Fibroblast of gingiva (primary cell): ENCODE measurements at places on chromosomes 3 and 15.

DNA sequence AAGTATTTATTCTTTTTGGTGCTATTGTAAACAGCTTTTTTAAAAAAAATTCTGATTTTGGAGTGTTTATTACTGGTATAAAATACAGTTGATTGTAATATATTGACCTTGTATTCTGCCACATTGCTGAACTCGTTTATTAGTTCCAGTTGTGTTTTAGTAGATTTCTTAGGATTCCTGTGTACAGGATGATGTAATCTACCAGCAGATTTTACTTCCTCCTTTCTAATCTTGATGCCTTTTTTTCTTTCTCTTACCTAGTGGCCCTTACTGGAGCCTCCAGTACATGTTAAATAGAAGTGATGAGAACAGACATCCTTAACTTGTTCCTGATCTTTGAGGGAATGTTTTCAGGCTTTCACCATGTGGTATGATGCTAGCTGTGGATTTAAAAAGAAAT lies 70.4 kb upstream of the KY start:
- DNase-seq = no peak

DNA sequence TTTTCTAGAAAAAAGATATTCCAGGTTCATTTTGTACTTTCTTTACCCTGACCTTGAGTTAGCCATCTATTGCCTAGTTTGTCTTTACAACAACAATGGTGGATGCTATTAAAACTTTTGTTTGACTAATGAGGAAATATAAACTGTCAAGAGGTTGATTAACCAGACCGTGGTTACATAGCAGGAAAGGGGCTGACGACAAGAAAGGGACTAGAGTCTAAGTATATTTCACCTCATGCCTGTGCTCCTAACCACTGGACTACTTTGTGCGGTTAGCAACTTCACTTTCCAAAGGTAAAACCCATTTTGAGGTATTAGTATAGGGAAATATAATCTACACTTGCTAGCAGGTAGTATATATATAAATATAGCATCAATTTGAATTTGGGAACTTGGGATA lies 327.1 kb downstream of the SATB1 start:
- DNase-seq = no peak

GRCh38 chr15:57495554-57496165 lies 96.0 kb upstream of the MYZAP start:
- DNase-seq = no peak

- peak; percentile 93 for DNase-seq
These were observed 120.1 kb upstream of the PRICKLE2 start for GRCh38 chr3:64345371-64345770.

GRCh38 chr3:178291574-178292370 lies 244.5 kb upstream of the KCNMB2 start:
- DNase-seq = peak; percentile 41

- no peak for DNase-seq
These were observed 2.8 kb downstream of the VIPR1 start for GRCh38 chr3:42505128-42505848.

DNA sequence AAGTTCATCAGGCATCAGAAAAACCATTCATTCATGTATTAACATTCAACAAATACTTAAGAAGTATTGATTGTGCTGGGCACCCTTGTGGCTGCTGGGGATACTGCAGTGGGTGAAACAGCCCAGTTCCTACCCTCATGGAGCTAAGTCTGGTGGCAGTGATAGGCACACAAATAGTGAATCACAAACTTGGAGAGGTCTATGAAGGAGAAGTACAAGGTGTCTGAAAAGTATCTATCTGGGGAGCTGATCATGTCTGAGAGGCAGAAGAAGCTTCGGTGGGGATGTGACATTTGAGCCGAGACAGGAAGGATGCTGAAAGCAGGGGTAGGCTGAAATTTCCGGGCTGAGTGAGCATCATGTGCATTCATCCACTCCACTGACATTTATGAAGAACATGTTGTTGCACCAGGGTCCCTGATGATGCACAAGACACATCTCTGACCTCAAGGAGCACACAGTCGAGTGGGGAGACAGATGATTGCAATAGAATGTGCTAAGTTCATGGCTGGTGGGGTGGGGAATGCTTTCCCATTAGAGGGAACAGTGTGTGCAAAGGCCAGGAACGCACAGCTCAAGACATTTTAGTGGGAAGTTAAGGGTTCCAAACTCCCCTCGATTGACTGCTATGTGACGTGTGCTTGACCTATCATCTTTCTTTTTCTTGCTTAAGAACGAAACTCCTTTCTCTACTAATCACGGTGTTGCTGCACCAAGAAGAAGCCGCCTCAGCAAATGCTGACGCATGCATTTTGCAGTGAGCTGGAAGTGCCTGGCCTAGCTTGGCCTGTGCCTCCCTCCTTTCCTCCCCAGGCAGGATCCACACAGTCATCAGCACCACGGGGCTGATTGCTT lies 309.1 kb upstream of the ICE2 start:
- peak; percentile 9 for DNase-seq

DNA sequence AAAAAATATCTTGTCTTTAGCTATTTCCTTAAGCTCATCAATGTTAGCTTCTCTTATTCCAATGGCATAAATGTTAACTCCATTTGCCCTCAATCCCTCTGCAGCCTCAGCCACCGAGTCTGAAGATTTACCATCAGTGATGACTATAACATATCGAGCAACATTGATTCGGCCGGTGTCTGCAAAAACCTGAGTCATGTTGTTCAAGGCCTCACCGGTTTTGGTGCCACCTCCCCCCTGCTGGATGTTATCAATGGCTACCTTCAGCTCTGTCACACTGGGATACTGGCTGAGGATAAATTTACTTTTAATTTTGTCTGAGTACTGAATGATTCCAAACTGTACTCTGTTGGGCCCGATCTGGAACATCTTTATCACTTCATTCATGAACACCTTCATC lies 41.0 kb upstream of the CAPN7 start:
- no peak for DNase-seq

DNA sequence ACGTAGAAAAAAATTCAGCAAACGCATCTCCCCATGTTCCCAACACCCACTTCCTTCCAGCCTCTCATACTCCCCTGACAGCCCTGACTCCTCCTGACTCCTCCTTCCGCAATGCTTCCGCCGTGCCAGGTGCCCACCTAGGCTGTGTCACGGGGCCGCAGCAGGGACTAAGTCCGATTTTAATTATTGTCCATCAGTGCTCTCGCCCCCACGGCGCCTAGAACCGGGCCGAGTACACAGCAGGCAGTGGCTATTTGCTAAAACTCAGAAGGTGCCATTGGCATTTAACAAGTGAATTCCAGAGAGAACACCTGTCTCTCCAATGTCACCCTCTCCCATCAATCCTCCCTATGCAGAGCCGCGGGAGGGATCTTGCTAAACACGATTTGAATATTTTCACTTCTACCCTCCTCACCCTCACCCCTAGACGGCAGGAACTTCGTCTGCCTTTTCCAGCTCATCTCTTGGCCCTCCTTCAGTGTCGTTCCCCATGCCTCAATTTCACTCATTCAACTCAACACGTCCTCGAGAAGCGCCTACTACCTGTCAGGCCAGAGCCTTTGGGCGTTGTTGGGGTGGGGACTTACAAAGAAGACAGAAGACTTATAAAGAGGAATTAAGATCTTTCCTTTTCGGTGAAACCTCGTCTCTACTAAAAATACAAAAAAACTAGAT lies 11.5 kb upstream of the SHF start:
- no peak for DNase-seq

DNA sequence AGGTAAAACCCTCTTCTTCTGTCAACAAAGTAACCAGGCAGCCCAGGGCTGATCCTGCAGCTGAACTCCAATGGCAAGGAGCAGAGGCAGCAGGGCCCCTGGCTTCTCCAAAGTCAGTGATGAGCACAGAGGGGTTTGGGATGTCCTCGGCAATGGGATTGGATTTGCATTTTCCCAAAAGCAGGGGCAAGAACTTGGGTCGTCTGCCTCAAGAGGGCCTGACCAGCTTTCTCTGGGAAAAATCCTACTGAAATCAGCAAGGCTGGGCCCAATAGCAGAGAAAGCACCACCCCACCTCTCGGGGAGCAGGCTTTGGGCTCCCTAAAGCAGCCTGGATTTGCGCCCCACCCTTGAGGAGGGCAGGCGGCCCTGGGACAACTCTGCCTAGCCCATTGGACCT lies 210.0 kb upstream of the IGF1R start:
- no peak for DNase-seq

GRCh38 chr3:129233538-129233937 lies 15.9 kb upstream of the COPG1 start:
- no peak for DNase-seq

DNA sequence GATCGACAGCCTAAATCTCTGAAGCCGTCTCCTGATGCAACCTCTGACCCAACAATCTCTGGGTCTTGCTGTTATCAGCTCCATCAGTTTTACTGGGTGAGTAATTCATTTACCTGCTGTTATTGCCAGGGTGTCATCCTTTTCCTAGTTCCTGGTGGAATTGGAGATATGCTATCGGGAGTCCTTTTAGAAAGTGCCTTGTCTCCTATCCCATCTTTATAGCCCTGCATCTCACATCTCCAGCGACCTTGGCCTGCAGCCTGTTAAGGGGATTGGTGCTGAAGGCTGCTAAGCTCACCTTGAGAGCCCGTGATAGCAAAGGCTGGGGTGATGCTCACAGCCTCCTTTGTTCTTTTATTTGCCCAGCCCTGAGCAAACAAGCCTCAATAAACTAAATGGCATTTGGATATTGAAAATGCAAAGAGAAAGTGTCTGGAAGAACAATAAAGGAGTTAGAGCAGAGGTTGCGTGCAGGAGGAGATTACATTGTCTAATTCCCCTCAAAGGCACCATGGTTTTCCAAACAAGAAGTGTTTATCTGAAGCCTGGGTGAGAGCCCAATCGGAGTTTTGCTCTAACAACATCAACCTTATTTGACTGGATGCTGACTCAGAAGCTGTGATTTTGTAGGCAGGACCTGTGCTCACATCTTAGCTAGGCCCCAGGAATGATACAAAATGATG lies 101.8 kb downstream of the RPLP1 start:
- DNase-seq = no peak

DNA sequence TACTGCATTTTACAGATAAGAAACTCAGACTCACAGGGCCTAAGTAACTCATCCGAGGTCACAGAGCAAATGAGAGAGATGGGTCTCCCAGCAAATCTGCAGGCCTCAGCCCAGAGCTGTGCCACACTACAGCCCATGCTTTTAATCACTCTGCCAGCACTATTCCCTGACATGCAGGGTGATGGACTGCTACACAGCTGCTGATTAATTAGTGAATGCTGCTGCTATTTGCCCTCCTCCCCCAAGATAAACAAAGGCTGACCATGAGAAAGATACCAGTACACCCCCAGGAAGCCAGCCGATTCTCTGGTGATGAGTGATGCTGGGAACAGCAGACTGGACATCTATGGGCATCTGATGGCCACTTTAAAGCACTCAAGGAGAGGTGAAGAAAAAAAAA lies 39.3 kb downstream of the RFTN1 start:
- DNase-seq = no peak

GRCh38 chr3:197690754-197691153 lies 46.0 kb downstream of the RUBCN start:
- DNase-seq = no peak

DNA sequence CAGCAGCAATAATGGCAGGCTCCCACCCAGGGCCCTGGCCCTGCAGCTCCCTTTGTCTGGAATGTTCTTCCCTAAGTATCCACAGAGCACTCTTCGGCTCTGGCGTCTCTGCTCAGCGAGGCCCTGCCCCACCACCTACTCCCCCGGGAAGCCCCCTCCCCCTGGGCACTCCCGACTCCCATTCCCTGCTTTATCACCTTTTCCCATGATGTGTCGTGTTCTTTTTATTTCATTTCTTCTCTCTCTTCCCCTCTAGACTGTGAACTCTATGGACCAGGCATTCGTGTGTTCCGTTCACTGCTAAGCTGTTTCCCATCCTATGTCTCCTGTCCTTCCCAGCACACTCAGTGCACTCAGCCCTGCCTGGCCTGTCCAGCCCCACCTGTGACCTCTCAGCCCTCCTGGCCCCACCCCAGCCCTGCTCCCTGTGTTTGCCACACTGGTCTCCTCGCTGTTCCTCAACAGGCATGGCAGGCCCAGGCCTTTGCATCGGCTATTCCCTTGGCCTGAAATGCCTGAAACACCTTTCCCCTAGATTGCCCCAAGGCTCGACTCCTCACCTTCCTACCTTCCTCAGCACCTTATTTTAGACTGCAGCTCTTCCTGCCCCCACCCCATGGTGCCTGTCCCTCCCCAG lies 107.4 kb downstream of the TPRA1 start:
- DNase-seq = no peak

DNA sequence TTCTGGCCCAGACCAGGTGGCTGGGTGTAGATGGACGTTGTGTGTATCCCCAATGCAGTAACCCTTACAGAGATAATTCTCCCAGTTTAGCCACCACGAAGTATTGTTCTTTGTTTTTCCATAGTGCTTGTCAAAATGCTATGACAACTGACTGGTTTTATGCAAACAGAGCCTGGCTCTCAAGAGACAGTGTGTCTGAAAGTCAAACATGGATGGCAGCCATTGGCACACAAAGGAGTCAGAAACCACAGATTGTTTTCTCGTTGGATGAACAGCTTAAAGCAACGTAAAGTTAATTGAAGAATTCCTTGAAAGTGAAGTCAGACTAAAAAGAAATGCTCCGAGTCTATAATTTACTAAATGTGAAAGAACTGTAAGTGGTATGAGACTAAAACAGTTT lies 91.2 kb downstream of the FILIP1L start:
- DNase-seq = peak; percentile 77

GRCh38 chr15:101033801-101034200 lies 114.6 kb downstream of the LRRK1 start:
- no peak for DNase-seq

DNA sequence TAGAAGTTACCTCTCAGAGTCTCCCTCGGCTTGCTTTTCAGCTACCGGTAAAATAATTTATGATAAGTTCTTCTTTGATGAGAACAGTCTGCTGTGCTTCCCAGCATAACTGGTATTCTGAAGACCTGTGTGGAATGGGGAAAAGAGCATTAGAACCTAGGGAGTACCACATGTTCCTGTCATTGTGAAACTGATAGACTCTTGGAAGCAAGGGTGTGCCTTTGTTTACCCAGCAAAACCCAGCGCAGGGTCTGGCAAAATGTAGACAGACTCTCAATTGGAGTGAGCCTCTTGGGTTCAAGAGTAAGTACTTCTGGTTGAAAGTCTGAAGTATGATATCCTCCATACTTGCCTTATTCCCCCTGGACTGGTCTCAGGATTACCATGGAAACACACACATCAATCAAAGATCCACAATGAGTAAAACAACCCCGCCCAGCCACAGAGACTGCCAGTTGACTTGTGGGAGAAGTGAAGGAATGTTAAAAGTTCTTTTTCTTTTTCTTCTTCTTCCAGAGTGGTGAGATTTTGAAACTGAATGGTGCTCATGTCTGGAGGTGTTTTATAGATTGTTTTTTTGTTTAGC lies 652.4 kb upstream of the NAALADL2 start:
- no peak for DNase-seq

- no peak for DNase-seq
These were observed 12.5 kb downstream of the SLC35G2 start for GRCh38 chr3:136831461-136831860.

DNA sequence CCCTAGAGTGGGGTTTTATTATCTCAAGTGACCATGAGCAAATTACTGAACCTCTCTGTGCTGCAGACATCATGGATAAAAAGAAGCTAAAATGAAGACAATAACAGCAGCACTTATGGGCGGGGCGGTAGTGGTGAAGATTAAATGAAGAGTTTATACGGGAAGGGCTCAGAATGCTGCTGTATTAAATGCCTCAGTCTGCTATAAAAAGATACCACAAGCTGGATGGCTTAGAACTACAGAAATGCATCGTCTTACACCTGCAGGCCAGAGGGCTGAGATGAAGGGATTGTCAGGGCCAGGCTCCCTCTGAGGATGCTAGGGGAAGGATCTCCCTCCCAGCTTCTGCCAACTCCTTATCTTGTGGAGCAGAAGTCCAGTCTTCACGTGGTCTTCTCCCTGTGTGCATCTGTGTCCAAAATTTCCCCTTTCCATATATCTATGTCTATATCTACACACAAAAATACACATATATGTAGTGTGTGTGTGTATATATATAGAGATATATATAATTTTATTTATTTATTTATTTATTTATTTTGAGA lies 2.9 kb downstream of the ALG1L2 start:
- DNase-seq = no peak
